ENCODE measurements at places on chromosomes 16 and 17. TPM values are rescaled to one million over a fixed set of nuclear protein-coding genes. Genes with fewer than 3 reads are reported as not detected.

- no peaks in the 10 kb centered on the region for H3K36me3 ChIP-seq
- no peak for DNase-seq
- no peak overlapping the region for H3K27ac ChIP-seq
- H3K27me3 ChIP-seq, result no peaks in the 10 kb centered on the region
These were observed 4.2 kb downstream of the ITGB3 start for GRCh38 chr17:47257651-47258339.

DNA sequence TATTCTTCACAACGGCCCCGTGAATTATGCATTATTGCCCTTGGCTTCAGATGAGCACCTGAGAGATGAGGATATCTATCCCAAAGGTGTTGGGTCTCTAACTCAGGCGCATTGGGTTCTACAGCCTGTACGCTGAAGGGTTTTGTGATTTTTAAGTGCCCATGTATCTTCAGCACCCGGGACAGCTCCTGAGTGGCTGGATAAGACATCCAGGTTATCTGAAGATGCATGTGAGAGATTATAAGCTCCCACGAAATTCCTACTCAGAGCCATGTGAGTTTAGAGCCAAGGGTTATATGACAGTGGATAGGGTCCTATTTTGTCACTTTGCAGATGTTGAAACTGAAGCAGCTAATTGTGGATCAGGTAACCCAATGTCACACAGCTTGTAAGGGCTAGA, 612.3 kb upstream of the EEF2KMT start:
- no peak overlapping the region for H3K27ac ChIP-seq
- no peak for DNase-seq
- no peak overlapping the region for H3K4me3 ChIP-seq
- H3K36me3 ChIP-seq, result no peaks in the 10 kb centered on the region
- H3K27me3 ChIP-seq, result no peaks in the 10 kb centered on the region
- no peaks in the 10 kb centered on the region for H3K4me1 ChIP-seq

NUP93 gene
- total RNA-seq, result 20.1 TPM

FOXJ1 gene
- total RNA-seq, result 0.37 TPM

GRCh38 chr16:28110479-28110878, 47.0 kb upstream of the GSG1L start:
- peaks cover 24% of the 10 kb centered on the region for H3K36me3 ChIP-seq
- no peak for DNase-seq
- H3K27me3 ChIP-seq, result no peaks in the 10 kb centered on the region
- H3K4me1 ChIP-seq, result no peaks in the 10 kb centered on the region
- H3K27ac ChIP-seq, result no peak overlapping the region

DNA sequence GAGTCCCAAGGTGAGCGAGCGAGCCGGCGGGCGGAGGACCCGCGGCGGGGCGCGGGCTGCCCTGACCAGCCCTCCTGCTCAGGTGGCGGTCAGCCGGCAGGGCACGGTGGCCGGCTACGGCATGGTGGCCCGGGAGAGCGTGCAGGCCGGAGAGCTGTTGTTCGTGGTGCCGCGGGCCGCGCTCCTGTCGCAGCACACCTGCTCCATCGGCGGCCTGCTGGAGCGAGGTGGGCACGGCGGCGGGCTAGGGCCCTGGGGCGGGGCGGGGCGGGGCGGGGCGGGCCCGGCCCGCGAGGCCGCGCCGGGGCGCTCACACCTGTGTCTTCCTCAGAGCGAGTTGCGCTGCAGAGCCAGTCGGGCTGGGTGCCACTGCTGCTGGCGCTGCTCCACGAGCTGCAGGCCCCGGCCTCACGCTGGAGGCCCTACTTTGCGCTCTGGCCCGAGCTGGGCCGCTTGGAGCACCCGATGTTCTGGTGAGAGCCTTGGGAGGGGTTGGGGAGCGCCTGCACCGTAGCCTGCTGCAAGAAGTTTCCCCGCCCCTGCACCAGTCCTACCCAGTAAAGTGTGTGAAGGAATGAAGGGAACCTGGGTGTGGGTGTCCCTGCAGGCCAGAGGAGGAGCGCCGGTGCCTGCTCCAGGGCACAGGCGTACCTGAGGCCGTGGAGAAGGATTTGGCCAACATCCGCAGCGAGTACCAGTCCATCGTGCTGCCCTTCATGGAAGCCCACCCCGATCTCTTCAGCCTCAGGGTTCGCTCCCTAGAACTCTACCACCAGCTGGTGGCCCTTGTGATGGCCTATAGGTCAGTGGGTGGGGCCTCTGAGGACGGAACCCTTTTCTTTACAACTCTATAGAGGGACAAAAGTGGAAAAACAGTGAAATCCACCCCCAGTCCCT, 802 bp downstream of the SETD6 start:
- no peaks in the 10 kb centered on the region for H3K27me3 ChIP-seq
- H3K4me3 ChIP-seq, result peak overlapping the region; percentile 91
- peaks cover 18% of the 10 kb centered on the region for H3K4me1 ChIP-seq
- H3K27ac ChIP-seq, result peak overlapping the region; percentile 88
- peaks cover 32% of the 10 kb centered on the region for H3K36me3 ChIP-seq

DNA sequence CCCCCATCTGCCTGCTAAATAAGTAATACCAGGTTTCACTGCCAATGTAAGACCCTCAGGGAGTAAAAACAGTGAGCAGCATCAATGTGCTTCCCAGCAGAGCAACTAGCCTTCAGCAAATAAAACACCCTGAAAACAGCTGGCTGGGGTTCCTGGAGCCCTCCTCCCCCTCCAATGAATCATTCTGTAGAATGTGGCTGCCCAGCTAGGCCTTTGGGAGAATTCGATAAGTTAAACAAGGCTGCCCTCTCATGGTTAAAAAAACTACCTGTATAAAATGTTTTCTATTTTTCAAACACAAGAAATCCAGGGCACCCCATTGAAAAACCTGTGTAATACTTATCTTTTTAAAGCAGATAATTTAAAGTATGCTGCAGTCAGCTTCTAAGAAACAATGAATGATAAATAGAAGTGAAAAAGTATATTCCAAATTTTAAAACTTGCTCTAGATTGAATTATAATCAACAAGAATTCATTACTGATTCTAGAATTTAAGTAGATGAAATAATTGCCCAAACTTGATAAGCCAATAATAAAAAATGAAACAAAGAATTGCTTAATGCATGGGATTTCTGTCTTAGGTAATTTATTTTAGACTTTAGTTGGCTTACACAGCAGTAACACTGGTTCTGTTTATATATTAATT, 9.4 kb upstream of the TOM1L1 start:
- no peaks in the 10 kb centered on the region for H3K27me3 ChIP-seq
- H3K27ac ChIP-seq, result no peak overlapping the region
- no peaks in the 10 kb centered on the region for H3K36me3 ChIP-seq
- no peak overlapping the region for H3K4me3 ChIP-seq
- DNase-seq, result peak; percentile 48

GRCh38 chr17:81940538-81941483, 3.7 kb upstream of the PYCR1 start:
- DNase-seq, result no peak
- peaks cover under 1% of the 10 kb centered on the region for H3K4me1 ChIP-seq
- no peaks in the 10 kb centered on the region for H3K27me3 ChIP-seq
- H3K4me3 ChIP-seq, result no peak overlapping the region
- H3K36me3 ChIP-seq, result no peaks in the 10 kb centered on the region
- no peak overlapping the region for H3K27ac ChIP-seq

GRCh38 chr16:72397876-72398275, 225.9 kb upstream of the PMFBP1 start:
- no peaks in the 10 kb centered on the region for H3K27me3 ChIP-seq
- no peak for DNase-seq
- H3K4me1 ChIP-seq, result no peaks in the 10 kb centered on the region
- H3K27ac ChIP-seq, result no peak overlapping the region

SLC6A4 gene
- total RNA-seq, result 0.97 TPM

GRCh38 chr16:57471852-57472664, 9.6 kb downstream of the POLR2C start:
- H3K27ac ChIP-seq, result peak overlapping the region; percentile 68
- peaks cover 21% of the 10 kb centered on the region for H3K4me1 ChIP-seq
- DNase-seq, result no peak

GRCh38 chr17:60094754-60095153, 16.0 kb upstream of the HEATR6 start:
- H3K36me3 ChIP-seq, result no peaks in the 10 kb centered on the region
- H3K4me3 ChIP-seq, result no peak overlapping the region
- no peak overlapping the region for H3K27ac ChIP-seq
- no peaks in the 10 kb centered on the region for H3K4me1 ChIP-seq
- DNase-seq, result no peak
- no peaks in the 10 kb centered on the region for H3K27me3 ChIP-seq

- no peak overlapping the region for H3K4me3 ChIP-seq
- H3K36me3 ChIP-seq, result no peaks in the 10 kb centered on the region
- H3K27me3 ChIP-seq, result no peaks in the 10 kb centered on the region
- peak overlapping the region; percentile 62 for H3K27ac ChIP-seq
These were observed 7.4 kb downstream of the PRCD start for GRCh38 chr17:76547183-76547641.

CCL16 gene
- not detected for total RNA-seq

KRT33A gene
- total RNA-seq, result not detected

DNA sequence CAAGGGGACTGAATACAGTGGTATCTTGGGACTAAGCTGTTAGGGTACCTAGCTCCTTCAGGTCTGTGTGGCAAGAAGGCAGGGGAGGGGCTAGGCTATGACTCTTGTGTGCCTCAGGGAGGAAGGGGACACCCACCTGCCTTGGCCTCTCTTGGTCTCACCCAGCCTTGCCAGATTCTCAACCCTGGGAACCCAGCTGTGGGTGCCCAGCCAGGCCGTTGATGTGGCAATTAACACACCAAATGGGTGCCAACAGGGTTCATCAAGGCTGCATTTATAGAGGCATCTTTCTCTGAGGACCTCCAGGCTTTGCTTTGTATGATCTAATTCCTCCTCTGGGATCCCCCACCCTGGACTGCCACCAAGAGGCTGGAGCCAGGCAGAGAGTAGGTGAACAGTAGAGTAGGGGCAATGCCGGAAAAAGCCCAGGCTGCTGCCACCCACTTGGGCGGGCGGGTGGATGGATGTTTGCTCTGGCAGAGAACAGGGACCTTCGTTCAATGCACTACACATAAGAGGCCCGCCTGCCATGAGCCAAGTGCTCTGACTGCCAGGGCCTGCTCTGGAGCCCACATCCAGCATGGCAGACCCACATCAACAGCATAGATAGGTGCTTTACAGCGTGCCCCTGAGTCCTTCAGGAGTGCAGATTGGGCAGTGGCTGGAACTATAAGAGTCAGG, 3.2 kb upstream of the ASB16 start:
- no peak for DNase-seq
- H3K4me3 ChIP-seq, result no peak overlapping the region
- H3K4me1 ChIP-seq, result no peaks in the 10 kb centered on the region
- no peaks in the 10 kb centered on the region for H3K27me3 ChIP-seq

DNA sequence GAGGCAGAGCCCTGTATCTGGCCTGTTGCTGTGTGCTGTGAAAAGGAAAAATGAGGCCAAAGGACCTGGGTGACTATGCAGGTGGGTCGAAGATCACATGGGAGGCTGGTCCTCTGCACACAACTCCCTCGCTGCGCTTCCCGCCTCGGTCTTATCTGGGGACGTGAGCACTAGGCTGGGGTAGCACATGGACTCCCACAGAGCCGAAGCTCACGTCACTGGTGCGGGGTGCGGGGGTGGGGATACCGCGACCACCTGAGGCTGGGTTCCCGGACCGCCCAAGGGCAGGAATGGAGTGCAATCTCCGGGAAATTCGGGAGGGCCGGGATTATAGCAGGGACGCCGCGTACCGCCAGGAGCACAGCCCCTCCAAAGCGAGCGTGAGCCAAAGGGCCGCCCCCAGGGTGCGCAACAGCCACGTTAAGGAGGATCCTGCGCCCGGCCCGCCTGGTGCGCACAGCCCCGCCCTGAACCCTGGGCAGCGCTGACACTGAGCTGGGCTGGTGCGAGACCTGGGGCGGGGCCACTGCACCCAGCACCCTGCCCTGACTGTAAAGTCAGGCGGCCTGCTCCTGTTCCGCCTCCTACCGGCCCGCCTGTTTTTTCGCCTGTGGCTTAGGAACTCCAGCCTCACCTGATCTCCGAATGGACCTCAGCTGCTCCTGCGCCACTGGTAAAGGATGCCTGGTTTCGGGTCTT, 4.8 kb downstream of the MT1A start:
- H3K36me3 ChIP-seq, result no peaks in the 10 kb centered on the region
- H3K27ac ChIP-seq, result peak overlapping the region; percentile 24
- H3K27me3 ChIP-seq, result no peaks in the 10 kb centered on the region
- DNase-seq, result peak; percentile 88
- peak overlapping the region; percentile 47 for H3K4me3 ChIP-seq
- H3K4me1 ChIP-seq, result peaks cover 5% of the 10 kb centered on the region

GINS3 gene
- total RNA-seq, result 1.3 TPM

VPS35L gene
- 20.5 TPM for total RNA-seq

DNA sequence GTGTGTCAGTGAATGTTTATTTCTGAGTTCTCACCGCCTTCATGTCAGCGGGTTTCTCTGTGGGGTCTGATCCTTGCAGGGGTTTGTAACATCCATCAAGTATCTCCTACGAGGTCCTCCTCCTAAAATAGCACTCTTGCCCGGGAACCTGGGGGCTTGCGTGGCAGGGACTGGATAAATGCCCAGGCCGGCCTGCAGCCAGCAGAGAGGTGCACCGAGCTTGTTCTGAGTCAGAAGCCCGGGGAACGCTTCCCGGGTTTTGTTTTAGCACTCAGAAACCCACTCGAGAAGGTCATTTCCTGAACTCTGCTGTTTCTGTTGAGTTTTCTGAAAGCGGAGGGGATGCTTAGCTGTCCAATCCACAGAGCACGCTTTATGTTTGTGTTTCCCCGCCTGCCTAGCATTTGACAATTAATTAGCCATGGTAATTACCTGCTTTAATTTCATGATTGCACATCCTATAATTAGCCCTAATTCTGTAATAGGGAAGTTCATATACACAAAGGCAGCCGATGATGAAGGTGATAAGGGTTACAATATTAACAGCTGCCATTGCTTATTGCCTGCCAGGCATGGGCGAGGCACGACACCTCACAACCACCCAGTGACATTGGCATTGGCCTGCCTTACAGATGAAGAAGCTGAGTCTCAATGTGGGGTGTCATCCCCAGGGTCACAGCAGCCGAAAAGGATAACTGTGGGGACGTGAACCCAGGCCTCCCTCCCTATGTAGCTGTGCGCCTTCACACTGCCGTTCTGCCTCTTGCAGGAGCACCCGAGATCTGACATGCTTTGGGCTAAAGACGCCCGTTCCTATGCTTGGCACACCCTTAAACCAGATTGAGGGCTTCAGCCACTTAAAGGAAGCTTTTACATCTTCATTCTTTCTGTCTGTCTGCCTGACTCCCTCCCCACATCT, 333.1 kb downstream of the CPPED1 start:
- no peaks in the 10 kb centered on the region for H3K36me3 ChIP-seq
- no peaks in the 10 kb centered on the region for H3K4me1 ChIP-seq

GRCh38 chr17:17933775-17934174, 38.4 kb downstream of the TOM1L2 start:
- H3K4me3 ChIP-seq, result no peak overlapping the region
- H3K36me3 ChIP-seq, result no peaks in the 10 kb centered on the region
- H3K4me1 ChIP-seq, result no peaks in the 10 kb centered on the region
- H3K27ac ChIP-seq, result no peak overlapping the region

SPAG7 gene
- total RNA-seq, result 15.8 TPM

- no peak for DNase-seq
- no peak overlapping the region for H3K27ac ChIP-seq
- no peaks in the 10 kb centered on the region for H3K4me1 ChIP-seq
- no peaks in the 10 kb centered on the region for H3K36me3 ChIP-seq
- no peak overlapping the region for H3K4me3 ChIP-seq
- H3K27me3 ChIP-seq, result no peaks in the 10 kb centered on the region
These were observed 10.1 kb downstream of the IL32 start for GRCh38 chr16:3075523-3075915.
